ENCODE measurements at places on chromosomes 2 and 18. TPM values are rescaled to one million over a fixed set of nuclear protein-coding genes. Genes with fewer than 3 reads are reported as not detected.
A peak's percentile ranks its signal among the peaks of the same experiment; 100 is the strongest.

The ARHGEF4 gene
- polyA plus RNA-seq = 6.6 TPM

DNA sequence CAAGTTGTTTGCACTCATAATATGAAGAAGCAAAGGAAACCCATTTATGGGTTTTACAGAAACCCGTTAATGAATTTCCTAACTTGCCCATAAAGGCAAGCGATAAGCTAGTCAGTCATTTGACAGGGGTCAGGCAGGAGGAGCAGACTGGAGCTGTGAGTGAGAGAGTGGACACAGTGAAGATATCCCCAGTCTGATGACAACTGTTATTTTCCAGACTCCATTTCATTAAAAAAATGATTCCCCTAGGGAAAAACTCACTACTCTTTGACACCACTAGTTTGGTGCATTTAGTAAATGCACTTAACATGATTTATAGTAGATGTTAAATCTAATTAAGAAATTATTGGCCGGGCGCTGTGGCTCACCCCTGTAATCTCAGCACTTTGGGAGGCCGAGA is 80.8 kb downstream of the TGIF1 start:
- no peak for DNase-seq

The FBLN7 gene
- 13.6 TPM for polyA plus RNA-seq

The DNAH6 gene
- 3.6 TPM for polyA plus RNA-seq

DNA sequence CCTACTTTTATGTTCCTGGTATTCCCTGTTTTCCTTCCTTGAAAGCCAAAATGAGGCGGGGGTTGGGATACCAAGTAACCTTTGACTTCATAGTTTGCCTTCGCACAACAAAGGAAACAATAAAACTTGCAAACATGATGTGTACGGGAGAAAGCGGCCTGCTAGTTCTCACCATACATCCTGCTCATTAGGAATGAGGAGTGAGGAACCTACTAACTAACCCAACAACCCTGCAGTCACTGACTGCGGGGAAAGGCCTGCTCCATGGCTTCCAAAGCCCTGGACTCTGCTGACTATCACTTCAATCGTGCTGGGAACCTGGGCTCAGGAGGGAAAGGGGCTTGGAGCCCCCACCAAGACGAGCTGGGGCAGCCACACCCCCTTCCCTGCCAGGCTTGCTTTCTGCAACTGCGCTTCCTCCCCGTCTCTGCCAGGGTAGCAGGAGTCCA is 24.2 kb downstream of the RPL31 start:
- DNase-seq = peak; percentile 12

The TMEM178A gene
- 102 TPM for polyA plus RNA-seq

The RTN4 gene
- polyA plus RNA-seq = 374 TPM

The TMEM198 gene
- polyA plus RNA-seq = 2.5 TPM

GRCh38 chr2:240459401-240460252 is 24.2 kb downstream of the GPC1 start:
- DNase-seq = no peak

GRCh38 chr2:36965206-36965605 is 1.1 kb downstream of the STRN start:
- DNase-seq = no peak

The TAF1B gene
- 38.7 TPM for polyA plus RNA-seq

- no peak for DNase-seq
These were observed 231.7 kb upstream of the LYPD1 start for GRCh38 chr2:132901661-132902060.

The GDF7 gene
- polyA plus RNA-seq = 2.6 TPM

DNA sequence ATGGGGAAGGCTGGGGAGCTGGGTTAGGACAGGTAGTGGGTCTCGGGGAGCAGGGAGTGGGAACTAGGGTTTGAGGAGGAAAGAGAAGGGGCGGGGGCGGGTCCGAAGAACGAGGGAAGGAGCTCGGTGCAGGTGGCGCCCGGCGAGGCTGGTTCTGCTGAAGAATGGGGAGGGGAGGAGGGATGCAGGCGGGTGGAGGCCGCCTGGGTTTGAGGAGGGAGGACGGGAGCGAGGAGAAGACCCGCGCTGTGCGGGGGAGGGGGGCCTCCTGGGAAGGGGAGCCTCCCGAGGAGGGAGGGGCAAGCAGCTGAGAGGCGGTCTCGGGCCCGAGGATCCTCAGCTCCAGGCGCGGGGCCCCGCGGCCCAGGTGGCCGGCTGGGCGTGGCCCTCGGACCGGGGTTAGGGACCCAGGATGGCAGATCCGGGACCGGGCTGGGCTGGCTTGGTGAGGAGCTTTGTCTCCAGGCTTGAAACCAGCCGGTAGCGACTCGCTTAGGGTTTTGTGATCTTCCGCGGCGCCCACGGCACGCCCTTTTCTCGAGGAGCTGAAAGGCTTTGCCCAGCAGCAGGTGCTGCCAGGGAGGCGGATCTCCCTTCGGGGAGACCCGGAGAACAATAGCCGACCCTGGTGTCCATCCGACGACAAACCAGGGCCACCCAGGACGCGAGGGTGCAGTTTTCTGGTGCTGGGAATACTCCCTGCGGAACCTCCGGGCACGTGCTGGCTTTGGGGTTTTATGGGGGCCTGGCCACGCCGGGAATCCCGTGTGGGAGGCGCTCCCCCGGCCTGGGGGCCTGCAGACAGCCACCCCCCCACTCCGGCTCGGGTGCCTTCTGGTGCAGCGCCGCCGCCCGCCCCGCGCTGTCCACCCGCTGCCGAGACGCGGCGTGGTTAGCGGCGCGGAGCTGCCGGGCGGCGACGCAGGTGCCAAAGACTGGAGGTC is 1.4 kb downstream of the DPYSL5 start:
- DNase-seq = no peak

DNA sequence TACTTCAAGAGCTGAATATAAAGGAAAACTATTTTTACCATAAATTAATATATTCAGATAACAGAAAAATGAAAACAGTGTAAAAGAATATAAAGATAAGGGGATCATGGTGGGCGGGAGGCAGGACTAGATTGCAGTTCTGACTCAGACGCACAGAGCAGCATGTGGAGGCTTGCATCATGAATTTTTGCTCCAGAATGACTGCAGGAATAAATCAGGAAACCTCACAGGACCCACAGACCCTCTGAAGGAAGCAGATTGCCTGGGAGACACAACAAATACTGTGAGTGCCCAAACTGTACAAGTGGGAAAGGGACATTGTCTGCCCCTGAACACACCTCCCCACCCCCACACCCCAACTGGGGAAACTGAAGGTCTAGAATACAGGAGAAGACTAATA is 19.2 kb upstream of the SIGLEC15 start:
- DNase-seq = no peak

DNA sequence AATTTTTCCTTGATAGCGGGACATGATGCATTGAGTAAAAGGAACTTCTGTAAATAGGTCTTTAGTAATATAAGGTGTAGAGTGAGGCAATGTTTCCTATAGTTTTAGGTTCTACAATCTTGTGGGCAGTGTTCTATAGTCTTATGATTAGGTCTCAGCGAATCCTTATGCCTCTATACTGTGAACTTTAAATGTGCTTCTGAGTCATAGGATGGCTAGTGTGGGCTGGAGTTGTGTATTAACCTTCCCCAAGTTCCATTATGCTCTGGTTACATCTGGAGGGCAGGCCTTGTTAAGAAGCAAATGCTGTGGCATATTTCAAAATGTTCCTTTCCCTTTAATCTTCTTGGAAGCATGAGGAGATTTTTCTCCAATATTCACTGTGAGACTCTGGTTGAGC is 73.5 kb downstream of the ROCK2 start:
- DNase-seq = no peak

DNA sequence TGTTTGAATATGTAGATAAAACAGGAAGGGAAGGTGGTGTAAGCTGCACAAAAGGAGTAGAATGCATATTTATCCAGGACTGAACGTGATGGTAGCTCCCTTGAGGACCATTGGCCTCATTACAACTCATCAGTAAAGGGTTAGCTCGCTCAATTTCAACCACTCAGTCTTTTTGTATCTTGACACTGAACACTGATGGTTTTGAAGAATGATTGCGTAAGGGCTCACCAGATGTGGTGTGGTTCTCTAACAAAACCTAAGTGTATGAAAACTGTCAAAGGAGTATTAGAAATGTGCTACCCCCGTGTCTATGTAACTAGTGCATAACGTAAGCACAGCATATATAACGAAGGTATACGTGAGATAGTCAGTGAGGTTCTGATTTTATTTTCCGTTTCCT is 272.4 kb upstream of the THSD7B start:
- DNase-seq = no peak

The POTEC gene
- polyA plus RNA-seq = 0.03 TPM

The ATP6V1C2 gene
- 8.1 TPM for polyA plus RNA-seq

The MARCHF4 gene
- polyA plus RNA-seq = 0.08 TPM

The SPC25 gene
- polyA plus RNA-seq = 28.9 TPM

- no peak for DNase-seq
These were observed 1.9 kb downstream of the TLX2 start for GRCh38 chr2:74515981-74516633.

The CGREF1 gene
- polyA plus RNA-seq = 5.4 TPM

DNA sequence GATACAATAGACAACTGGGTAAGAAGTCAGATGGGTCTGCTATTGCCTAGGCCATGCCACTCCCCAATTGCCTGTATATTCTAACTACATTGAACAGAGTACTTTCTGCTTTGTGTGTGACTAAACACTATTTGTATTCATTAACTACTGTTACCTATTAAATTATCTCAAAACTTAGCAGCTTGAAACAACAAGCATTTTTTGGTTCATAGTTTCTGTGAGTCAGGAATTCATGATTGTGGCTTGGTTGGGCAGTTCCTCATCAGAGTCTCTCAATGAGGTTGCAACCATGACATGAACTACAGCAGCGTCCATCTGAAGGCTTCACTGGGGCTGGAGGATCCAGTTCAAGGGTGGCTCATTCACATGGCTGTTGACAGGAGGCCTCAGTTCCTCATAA is 205.7 kb downstream of the EN1 start:
- DNase-seq = no peak

DNA sequence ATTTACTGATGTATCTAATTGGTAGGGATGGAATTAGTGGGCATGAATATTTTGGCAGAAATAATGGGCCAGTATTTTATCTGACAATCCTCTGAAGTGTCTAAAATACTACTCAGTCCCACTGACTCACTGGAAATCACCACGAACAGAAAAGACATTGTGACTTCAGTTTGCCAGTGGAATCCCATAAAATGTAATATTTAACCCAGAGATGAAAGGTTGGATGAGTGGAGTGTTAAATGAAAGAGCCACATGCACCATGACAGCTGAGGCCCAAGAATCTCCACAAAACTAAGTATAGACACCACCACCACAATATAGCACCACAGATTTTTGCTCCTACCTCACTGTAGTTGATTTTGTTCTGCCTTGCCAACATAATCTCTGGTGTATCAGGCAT is 103.9 kb downstream of the NEB start:
- no peak for DNase-seq

- DNase-seq = peak; percentile 75
These were observed 2.7 kb downstream of the CDH7 start for GRCh38 chr18:65753520-65753919.

The ESPNL gene
- 0.30 TPM for polyA plus RNA-seq

The AQP4 gene
- 0.80 TPM for polyA plus RNA-seq

The EVA1A gene
- polyA plus RNA-seq = 12.9 TPM

DNA sequence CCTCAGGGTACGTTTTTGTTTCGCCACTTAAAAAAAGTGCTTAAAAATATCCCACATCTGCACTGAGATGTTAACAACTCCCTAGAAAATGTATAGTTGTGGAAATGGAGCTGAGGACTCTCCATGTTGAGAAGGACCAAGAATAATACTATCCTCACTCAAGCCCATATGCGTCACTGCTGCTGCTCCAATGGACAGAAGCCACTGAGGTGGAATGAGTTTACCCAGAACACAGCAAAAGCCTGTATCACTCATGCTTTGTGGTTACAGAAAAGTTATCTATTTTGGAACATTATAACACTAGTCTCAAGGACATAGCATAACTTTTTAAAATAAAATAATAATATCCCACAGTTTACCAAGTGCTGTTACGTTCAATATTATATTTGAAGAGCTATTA is 31.9 kb downstream of the DSC3 start:
- no peak for DNase-seq

DNA sequence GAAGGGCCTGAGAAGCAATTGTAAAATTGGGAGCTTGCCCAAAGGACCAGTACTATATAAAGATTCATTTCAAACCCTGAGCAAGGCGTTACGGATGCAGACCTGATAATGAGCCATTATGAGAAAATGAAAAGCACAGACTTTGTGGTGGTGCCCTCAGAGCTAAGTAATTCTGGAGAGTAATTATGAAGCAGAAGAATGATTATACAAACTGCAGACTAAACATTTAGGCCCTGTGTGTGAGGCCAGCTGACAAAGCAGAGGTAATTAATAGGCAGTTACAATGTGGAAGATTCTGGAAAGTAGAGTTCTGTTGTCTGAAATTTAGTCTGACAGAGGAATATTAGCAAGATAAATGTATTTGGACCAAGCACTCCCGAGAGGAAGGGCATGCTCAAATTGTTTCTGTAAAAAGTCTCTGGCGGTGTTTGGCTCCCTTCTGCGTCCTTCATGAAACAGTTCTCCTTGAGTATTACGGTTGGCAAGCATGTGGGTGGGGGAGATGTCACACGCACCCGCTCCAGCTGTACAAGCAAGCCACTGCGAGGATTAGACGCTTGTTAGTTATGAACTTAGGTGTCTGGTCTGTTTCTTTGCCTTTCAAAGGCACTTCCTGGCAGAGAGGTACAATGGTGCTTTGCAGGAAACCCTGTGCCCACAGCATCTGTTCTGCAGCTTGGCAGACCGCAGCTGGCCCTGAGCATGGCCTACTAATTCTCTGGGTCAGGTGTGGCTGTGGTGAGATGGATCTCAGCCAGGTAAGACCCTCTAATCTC is 45.5 kb downstream of the CDC42EP3 start:
- DNase-seq = no peak

- DNase-seq = no peak
These were observed 43.3 kb upstream of the ZFP36L2 start for GRCh38 chr2:43269706-43270105.

The RAMP1 gene
- 2.5 TPM for polyA plus RNA-seq

- DNase-seq = peak; percentile 77
These were observed 492.4 kb downstream of the PLCL1 start for GRCh38 chr2:198296665-198297308.

GRCh38 chr2:233424154-233424951 is 70.1 kb downstream of the DGKD start:
- no peak for DNase-seq

The SESTD1 gene
- 95.7 TPM for polyA plus RNA-seq

DNA sequence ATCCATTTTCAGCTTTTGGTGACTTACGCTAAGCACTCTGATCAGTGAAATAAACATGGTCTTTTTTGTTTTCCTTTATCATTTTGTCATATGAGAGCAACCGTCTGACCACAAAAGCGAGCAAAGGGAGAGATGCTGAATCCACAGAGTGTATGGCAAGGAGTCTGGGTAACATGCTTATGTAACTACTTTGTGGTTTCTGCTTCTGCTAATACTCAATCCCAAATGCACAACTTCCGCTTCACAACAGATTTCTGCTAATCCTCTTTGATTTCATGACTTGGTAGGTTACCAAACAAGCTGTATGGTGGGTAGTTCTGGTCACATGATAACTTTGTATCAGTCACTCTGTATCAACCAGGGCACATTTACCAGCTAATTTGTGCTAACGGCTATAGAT is 908.4 kb upstream of the CRIM1 start:
- DNase-seq = no peak

- DNase-seq = peak; percentile 45
These were observed 414.2 kb upstream of the CHST9 start for GRCh38 chr18:27599202-27599829.

GRCh38 chr2:54988612-54989011 is 61.6 kb downstream of the RTN4 start:
- DNase-seq = no peak

GRCh38 chr2:191180276-191180675 is 29.5 kb upstream of the STAT4 start:
- DNase-seq = no peak

GRCh38 chr2:236215761-236216333 is 47.7 kb upstream of the GBX2 start:
- DNase-seq = no peak
